ENCODE measurements at places on chromosomes 7 and 10.

- DNase-seq, result no peak
Measured at GRCh38 chr7:12879139-12879538, 191.7 kb downstream of the ARL4A start.

- no peak for DNase-seq
Measured at GRCh38 chr10:112434988-112435619, 11.6 kb downstream of the ZDHHC6 start.

DNA sequence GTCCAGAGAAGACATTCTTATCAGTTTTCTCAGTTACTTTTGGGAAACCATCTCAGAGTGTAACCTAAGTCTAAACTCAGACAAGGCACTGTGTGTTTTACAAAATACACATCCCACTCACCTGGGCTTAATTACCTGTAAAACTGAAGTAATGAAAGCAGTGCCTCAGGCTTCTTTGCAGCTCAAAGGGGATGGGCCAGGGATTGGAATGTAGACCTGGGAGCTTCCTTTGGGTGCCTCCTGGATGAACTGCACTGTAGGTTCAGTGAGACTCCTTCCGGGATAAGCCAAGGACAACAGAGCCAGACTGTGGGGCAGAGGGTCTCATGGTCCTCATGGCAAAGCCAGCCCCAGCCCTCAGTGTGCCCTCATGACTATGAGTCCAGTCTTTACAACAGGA lies 672.4 kb upstream of the GALNT17 start:
- no peak for DNase-seq

- no peak for DNase-seq
Measured at GRCh38 chr7:87574630-87575029, 26.1 kb downstream of the ABCB1 start.

GRCh38 chr7:135102372-135102771 lies 45.5 kb upstream of the TMEM140 start:
- no peak for DNase-seq

- no peak for DNase-seq
Measured at GRCh38 chr7:80641548-80641947, 3.1 kb downstream of the CD36 start.

DNA sequence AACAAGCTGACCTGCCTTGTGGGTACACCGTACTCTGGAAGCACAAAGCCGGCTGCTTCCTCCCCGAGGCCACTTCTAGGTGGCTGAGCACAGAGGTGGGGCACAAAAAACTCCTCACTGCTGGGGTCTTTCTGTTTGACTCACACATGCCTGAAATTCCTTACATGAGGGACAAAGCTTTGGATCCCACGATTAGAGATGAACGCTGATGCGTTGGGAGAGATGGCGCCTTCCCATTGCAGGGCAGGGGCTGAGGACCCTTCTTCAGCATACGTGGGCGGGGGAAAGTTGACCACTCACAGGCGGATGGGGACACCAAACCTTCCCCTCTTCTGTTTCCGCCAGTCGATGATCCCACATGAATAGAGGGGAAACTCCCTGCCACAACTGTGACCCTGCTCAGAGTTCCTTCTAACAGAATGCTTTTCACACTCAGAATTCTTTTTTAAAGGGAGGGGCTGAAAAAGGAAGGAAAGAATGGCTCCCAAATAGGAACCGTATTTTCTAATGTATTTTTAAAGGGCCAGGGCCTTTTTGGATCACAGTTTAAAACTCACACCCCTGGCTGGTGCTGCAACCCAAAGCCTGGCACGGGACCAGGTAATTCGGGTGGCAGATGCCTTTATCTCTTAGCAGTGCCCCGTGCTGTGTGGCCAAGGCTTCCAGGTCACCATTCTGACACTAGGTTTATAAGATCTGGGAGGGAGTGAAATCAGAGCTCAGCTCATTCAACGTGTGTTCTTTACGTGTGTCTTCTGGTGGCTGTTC lies 134.0 kb downstream of the PRKAG2 start:
- no peak for DNase-seq

DNA sequence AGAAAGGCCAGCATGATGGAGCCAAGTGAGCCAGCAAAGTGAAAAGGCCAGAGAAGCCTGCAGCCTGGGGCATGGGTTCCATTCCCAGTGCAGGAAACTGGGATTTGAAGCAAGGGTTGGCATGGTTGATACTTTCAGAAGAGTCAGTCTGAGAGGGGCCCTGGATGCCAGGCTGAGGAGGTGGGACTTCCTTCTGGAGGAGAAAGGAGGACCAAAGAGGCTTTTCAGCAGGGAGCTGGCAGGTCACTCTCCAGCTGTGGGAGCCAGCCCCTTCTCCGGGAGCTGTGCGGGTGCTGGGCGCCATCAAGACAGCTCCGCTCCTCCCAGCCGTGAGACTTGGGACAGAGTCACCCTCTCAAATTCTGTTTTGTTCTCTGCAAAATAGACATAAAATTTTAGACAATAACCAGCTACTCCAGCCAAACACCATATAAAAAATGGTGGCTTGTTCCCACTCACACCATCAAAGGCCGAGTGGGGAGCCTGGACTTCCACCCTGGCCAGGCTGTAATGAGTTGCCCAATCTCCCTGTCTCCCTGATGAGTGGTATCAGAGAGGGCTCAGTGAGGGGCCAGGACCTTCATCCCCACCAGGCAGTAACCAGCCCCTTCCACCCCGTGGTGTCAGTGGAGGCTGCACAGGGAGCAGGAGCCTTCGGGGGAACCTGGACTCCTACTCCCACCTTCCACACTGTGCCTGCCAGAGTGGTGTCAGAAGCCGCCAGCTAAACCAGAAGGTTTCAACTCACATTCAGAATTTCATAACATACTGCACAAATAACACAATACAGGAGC lies 133.6 kb upstream of the RET start:
- no peak for DNase-seq

- no peak for DNase-seq
Measured at GRCh38 chr7:47441796-47442604, 139.9 kb downstream of the TNS3 start.

- no peak for DNase-seq
Measured at GRCh38 chr7:35839860-35840854, 39.3 kb downstream of the SEPTIN7 start.

DNA sequence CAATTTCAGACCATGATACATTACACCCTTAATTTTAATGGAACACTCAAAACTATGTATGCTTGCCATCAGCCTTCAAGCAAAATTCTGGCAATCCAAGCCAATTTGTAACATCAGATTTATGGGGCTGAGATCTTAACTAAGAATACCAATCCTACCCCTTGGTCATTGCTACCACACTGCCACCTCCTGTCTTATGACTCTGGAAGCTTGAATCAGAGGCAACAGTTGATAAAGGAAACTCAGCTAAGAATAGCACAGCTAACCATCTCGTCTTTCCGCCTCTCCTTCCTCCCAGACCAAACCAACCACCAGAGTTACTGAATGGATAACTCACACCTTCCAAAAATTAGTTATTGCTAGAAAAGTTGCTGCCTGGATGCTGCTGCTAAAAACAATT lies 7.4 kb downstream of the IGF2BP3 start:
- no peak for DNase-seq

- DNase-seq, result no peak
Measured at GRCh38 chr10:47205192-47205591, 94.8 kb upstream of the GDF10 start.

DNA sequence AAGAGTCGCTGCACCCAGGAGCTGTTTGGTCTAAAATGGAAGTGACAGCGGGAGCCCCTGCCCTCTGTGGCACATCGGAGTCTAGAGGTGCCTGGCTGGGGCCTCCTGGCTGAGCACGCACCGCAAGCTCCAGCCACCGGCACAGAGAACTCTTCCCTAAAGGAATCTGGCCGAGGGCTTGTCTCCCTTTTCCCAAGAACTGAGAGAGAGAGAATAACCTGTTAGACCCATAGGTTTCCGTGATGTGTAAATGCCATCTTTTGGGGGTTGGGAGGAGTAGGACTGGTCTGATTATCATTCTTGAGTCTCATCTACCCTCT lies 47.3 kb downstream of the PROSER2 start:
- no peak for DNase-seq

DNA sequence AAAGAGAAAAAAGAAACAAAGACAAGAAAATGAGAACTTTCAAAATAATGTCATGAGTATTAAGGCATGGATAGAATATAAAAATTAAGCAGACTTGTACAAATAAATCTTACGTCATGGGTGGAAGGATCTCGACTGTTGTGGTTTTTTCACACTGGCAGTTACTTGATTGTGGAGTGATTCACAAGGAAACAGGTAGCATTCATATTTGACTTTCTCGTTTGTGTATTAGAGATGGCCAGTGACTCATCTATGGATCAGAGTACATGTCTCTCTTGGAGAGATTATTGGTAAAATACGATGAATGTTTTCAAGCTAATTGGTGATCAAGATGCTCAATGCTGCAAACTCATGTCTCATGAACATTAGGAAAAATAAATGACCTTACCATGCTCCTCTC lies 564.3 kb downstream of the GATA3 start:
- no peak for DNase-seq

- no peak for DNase-seq
Measured at GRCh38 chr10:46232084-46232483, 54.7 kb upstream of the ANTXRL start.

Data from nucleus accumbens (tissue), 56 donors.